ENCODE measurements at places on chromosomes 1 and 21.

DNA sequence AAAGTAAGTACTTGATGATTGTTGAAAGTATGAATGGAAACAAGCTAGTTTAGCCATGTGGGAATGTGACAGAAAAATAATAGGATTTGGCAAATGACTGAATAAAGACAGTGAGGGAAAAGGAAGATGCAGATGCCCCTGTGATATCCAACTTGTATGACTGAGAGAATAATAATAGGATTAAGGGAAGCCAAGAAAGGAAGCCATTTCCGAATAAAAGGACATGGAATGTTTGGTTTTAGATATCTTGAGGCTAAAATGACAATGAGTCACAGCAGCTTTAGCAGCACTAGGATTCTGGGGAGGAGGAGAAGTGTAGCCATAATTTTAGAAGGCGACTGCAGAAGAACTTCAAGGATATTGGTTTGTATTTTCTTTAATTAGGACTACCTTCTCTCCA is 109.2 kb downstream of the TTLL7 start:
- no peak for DNase-seq

GRCh38 chr1:163561580-163562295 is 240.0 kb downstream of the NUF2 start:
- DNase-seq, result no peak

GRCh38 chr1:112698366-112699310 is 8.3 kb downstream of the RHOC start:
- no peak for DNase-seq

- DNase-seq, result no peak
These were observed 26.7 kb downstream of the NDC1 start for GRCh38 chr1:53811414-53811851.

DNA sequence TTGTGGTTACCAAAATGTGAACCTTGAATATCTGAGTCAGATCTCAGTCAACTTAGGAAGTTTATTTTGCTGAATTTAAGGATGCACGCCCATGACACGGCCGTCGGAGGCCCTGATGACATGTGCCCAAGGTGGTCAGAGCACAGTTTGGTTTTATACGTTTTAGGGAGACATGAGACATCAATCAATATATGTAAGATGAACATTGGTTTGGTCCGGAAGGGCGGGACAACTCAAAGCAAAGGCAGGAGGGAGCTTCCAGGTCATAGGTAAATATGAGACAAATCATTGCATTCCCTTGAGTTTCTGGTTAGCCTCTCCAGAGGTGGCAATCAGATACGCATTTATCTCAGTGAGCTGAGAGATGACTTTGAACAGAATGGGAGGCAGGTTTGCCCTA is 1.0 kb upstream of the PRMT2 start:
- no peak for DNase-seq

- no peak for DNase-seq
These were observed 55.3 kb downstream of the MAN1C1 start for GRCh38 chr1:25671929-25672328.

- peak; percentile 82 for DNase-seq
These were observed 9.9 kb downstream of the DMAP1 start for GRCh38 chr1:44223187-44223610.

- no peak for DNase-seq
These were observed at the start of gene UAP1 for GRCh38 chr1:162561616-162562469. Gene UAP1 (plus strand): TSS chr1:162561722. CDS start chr1:162566069, 4,347 bp downstream.

GRCh38 chr1:91900562-91900961 is 14.6 kb upstream of the TGFBR3 start:
- no peak for DNase-seq

- DNase-seq, result no peak
These were observed 113.0 kb upstream of the SLC25A33 start for GRCh38 chr1:9426291-9426711.

DNA sequence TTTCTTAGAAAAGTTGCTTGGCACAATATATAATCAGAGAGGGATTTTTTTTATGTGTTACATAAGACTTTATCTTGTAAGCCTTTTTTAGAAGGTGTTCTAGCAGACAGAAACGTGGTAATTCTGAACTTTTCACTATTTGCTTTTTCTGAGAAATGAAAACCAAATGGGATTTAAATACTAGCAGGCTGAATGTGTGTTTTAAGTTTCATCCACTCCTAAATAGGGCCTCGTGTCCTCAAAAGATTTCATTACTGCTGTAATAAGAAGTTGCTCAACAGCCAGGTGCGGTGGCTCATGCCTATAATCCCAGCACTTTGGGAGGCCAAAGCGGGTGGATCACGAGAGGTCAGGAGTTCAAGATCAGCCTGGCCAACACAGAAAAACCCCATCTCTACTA is 44.7 kb upstream of the FMO2 start:
- DNase-seq, result no peak

GRCh38 chr1:113768916-113769600 is 9.8 kb upstream of the PHTF1 start:
- no peak for DNase-seq

DNA sequence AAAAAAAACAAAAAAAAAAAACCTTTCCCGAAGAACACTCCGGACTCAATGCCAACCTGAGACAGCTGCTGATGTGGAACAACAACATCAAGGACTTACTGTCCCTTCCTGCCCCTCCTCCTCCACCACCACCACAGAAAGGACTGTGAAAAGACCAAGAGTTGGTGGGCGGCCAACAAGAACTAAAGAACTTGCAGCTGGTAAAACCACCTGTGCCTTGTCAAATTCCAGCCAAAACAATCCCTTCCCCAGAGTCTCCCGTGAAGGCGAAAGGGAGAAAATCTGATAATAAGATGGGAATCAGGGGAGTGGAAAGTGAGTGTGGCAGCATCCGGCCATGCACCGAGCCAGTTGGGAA is 88.9 kb downstream of the PROX1 start:
- no peak for DNase-seq

DNA sequence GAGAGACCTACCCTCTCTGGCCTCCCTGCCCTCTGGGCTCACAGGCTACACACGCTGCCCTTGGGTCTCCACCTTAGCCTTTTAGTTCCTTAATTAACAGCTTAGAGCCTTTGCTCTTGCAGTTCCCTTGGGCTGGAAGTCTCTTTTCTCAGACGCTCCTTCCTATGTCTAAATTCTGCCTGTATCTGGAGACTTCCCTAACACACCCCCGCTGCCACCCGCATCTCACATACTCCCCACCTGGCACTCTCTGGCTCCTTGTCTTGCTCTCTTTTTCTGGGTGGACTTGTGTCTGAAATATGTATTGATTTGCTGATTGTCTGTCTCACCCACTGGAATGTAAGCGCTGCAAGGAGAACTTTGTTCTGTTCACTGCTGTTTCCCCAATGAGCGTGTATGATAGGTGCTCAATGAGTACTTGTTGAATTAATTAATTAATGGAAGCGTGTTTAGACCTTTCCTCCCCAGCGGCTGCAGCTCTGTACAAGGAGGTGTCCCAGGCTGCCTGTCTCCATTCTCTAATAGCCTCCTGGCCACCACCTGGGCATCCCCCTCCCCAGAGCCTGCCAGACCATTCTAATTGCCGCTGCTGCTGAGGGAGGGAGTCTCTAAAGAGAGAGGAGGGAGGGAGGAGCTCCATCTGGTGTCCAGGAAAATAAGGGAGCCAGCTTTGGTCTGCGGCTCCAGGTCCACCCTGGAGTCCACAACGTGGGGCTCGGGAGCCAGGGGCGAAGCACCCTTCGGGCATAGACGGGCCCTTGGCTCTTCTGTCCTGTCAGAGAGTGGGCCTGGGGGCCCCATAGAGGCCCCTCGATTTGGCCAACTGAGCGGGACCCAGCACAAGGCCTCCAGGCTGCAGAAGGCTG is 95.4 kb downstream of the RNF220 start:
- DNase-seq, result no peak

DNA sequence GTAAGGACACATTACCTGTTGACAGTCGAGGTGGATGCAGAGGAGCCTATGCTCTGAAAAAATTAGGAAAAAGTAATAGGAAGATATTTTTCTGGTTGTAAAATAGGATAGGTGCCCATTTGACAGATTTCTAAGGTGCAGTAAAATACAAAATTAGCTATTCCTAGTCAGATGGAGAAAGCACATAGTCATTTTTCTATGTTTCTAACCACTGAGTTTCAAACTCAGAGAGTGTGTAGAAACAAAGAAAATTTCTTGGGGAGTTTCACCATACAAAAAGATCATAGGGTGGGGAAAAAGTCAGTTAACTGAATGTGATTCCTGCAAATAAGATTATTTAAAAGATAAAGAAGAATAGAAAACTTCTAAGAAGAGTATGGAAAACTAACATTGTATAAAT is 666.9 kb downstream of the KCNT2 start:
- DNase-seq, result no peak

DNA sequence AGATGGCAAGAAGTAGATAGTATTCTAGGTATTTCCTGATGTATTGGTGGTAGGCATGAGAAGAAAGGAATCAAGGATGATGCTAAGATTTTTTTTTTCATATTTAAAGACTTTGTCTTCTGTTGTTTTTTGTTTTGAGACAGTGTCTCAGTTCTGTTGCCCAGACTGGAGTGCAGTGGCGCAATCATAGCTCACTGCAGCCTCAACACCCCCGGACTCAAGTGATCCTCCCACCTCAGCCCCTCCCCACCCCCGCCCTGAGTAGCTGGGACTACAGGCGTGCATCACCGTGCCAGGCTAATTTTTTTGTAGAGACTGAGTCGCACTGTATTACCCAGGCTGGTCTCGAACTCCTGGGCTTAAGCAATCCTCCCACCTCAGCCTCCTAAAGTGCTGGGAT is 2.8 kb upstream of the CAPZB start:
- no peak for DNase-seq

DNA sequence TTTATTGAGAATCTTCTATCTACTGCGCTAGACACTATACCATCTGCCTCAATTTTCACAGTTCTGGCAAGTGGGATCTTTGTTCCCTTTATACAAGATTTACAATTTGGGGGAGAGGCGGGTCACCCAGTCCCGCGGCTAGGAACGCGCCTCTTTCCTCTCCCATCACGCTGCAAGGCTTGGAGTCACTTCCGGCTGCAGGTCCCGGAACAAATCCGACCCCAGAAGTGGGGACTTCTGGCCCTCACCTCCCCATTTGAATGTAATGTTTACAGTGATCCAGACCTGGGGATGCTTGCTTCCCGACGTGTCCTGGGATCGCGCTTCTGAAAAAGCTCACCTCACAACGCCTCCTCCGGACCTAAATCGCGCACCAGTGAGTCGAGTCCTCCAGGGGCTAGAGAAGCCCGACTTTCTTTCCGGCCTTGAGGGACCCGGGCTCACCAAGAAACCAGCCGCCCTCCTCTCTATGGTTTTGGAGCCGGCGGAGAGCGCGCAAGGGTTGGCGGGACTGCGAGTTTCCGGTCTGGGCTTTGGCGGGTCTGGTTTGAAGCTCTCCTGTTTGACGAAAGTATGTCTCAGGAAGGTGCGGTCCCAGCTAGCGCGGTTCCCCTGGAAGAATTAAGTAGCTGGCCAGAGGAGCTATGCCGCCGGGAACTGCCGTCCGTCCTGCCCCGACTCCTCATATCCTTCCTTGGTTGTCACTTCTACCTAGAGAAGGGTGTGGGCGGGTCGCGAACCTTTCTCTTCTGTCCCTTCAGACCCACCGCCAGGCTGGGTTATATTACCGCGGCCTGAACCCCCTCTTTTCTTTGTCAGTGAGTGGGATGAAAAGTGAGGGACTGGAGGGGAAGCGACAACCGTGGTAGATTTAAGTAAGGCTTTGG is at the start of gene METTL18:
METTL18 (minus strand) TSS at position 378 of the 887 bp plus-strand sequence. CDS start 1,212 bp downstream, outside the sequence.
- peak; percentile 97 for DNase-seq

GRCh38 chr1:56297904-56298303 is 281.5 kb downstream of the PLPP3 start:
- no peak for DNase-seq

DNA sequence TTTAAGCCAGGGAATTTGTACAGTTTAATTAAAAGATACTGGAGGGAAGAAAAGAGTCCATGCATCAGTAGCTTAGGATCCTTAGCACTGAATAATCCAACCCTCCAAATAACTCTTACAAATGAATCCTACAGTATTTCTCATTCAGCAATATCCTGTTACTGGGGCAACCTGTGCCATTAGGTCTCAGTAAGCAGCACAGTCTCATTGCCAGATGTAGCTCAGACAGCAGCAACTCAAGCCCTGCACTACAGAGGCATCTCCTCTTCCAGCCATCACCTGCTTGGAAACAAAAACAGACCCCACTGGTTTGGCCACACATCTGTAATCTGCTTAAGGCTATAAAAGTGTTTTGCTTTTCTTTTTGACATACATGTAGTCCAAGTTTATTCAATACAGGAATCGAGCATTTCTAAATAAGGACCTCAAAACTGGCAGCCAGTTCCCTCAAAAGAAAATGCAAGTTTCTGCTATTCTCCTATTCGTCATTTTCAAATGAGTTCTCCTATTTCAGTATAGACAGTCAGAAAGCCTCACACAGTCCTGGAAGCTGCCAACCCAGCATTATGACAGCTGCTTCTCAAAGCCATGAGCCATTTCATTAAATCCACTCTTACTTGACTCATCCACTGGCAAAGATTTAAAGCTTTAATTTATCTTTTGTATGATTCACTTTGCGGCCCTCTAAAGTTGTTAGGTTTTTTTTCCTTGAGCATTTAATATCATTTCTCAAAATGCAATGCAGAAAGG is 129.0 kb downstream of the APP start:
- no peak for DNase-seq

DNA sequence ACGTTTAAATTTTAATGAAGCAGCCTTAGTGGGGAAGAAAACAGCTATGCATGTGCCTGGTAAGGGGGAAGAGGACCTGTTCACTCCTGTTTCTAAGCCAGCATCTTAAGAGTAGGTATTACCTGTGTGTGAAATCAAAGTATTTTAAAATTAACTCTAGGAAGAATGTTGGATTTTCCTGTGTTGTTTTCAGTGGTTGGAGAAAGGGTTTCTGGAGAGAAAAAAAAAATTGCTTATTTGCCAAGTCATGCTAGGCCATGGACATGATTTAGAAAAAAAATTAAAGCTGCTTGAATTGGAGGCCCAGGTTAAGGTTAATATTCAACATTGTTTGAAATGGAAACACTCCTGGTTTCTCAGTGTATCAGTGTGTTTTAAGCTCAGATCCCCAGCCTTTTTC is 42.9 kb upstream of the DNAJC6 start:
- no peak for DNase-seq

DNA sequence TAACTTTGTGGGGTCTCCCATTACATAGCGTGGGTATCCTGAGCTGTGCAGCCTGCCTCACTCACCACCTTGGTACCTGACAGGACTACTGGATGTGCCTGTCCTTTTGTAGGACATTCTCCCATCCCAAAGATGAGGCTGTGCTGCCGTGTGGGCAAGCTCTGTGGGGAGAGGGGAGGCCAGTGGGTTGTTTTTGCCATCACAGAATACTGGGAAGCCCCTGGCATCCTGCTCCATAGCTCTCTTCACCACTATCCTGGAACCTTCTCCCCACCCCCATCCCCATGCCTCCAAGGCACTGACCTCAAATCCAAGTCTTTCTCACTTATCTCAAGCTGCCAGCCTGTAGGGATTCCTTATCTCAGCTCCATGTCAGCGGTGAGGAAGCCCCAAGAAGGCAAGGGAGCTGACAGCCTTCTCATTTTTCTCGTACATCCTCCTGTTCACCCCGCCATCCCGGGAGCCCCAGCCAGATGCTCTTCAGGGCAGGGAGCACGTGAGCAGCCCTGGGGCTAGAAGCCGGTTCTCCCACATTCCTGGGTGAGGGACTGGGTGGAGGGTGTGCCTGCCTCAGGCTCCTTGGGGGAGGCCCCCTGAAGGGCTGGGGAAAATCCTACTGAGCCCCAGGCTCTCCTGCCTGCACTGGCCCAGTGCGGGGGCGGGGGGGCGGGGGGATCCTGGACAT is 2.4 kb upstream of the ELF3 start:
- peak; percentile 66 for DNase-seq

GRCh38 chr1:208182880-208183645 is 61.1 kb downstream of the PLXNA2 start:
- DNase-seq, result no peak

GRCh38 chr1:65177457-65177856 is 29.5 kb downstream of the AK4 start:
- DNase-seq, result no peak

- DNase-seq, result no peak
These were observed 11.3 kb downstream of the NCSTN start for GRCh38 chr1:160354388-160354985.

All from CMK (cell line).